Stimulated activated CD4-positive, alpha-beta T cell treated with anti-CD3 and anti-CD28 coated beads, Interleukin-2, amount 100 ng/mL, for 24 hours (primary cell): ENCODE measurements at places on chromosomes 3 and 15.
A peak's percentile ranks its signal among the peaks of the same experiment; 100 is the strongest.

GRCh38 chr3:13621381-13622221 is 72.7 kb downstream of the FBLN2 start:
- peak; percentile 31 for DNase-seq

- DNase-seq: no peak
Measured at GRCh38 chr3:48614044-48614443, 4.6 kb upstream of the UQCRC1 start.

DNA sequence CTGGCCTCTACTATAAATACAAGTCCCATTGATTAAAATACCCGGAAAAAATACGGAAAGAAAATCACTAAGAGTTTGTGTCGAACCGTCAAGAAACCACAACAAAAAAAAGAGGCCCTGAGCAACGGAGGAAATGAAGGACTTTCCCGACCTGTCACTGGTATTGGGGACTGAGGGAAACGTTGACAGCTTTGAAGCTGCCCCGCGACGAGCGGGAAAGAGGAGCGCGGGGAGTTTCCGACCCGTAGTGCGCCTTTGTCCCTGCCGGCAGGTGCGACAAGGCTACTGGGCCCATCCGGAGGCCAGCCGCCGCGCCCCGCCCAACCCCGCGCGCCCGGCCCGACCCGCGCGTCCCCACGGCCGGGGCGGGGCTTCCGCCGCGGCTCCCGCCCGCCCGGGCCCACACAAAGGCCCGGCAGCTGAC is 416 bp downstream of the PBRM1 start:
- DNase-seq: peak; percentile 88

DNA sequence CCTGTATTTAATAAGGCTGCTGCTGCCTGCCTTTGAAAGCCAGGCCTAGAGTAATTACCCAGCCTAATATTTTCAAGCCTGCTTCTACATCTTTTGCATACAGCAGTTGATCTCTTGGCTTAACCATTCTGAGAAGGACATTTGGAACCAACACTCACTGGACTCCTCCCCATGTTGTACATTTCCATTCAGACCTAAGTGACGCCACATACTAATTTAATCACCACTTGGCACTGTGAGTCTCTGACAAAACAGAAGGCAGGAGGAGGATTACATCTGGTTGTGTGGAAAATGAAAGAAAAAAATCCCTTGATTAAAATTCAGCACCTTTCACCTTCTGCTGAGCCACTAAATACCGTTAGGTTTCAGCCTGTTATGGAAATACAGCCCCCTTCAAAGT is 102.2 kb upstream of the ARRDC4 start:
- DNase-seq: no peak

GRCh38 chr3:42507761-42508335 is 5.4 kb downstream of the VIPR1 start:
- DNase-seq: no peak

GRCh38 chr15:51318382-51319150 is 19.8 kb downstream of the CYP19A1 start:
- no peak for DNase-seq

DNA sequence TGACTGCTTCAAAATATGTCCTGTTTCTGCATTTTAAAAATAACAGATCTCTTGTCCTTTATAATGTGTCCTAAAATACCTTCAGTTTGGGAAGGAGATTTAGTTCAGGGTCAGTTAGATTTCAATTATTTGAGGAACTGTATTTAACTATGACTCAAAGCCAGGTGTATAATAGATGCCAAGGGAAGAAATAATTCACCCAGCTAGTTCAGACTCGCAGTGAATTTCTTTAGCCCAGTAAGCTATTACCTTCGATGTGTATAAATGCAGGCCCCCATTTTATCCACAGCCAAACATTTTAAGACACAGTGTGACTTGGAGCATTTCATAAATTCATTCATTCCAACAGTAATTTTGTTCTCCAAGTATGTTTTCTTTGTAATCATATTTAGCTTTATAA is 458.0 kb downstream of the ZNF385D start:
- no peak for DNase-seq

DNA sequence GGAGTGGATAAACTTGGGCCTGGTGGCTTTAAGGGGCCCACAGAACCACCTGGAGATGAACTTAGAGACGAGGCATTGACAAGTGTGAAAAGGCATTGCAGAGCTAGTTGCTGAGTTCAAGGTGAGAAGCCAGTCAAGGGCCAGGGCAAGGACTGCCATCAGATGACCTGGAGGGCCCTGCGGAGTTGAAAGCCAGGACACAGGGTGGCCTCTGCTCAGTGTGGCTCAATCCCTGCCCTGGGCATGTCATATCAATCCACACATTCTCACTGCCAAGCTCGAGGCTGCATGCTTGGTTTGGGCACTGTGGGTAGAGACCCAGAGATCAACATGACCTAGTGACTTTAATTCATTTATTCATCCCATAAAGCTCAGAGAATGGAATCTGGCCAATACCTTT is 9.2 kb downstream of the PAQR5 start:
- no peak for DNase-seq

DNA sequence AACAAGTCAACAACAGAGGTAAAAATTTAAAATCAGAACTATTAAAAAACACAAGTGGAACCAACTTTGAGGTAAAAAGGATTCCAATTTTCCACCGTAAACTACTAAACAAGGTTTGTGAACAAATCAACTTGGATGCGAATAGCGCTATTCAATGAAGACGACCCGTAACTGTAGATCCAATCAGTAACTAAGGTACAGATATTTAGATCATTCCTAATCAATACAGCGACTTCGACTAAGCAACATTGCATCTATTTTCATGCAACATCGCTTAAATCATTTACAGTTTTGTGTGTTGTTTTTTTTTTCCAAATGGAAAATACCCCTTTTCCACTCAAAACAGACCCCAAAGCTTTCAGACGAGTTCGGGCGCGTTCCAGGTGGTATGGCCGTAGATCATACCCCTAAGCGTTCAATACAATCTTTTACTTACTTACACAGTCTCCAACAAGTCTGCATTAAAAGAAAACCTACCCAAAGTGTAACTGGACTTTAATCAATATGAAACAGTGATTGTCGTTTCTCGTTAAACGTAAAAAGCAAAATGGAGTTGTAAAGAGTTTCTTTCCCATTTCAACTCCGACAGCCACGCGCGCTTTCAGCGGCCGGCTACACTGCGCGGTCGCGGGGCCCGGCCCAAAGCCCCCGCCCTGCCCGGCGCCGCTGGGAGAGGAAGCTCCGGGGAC is 786 bp downstream of the RHOA start:
- DNase-seq: no peak

- DNase-seq: peak; percentile 24
Measured at GRCh38 chr3:23809294-23809693, 3.5 kb downstream of the UBE2E1 start.

- no peak for DNase-seq
Measured at GRCh38 chr15:56984681-56985481, 66.4 kb downstream of the TCF12 start.

DNA sequence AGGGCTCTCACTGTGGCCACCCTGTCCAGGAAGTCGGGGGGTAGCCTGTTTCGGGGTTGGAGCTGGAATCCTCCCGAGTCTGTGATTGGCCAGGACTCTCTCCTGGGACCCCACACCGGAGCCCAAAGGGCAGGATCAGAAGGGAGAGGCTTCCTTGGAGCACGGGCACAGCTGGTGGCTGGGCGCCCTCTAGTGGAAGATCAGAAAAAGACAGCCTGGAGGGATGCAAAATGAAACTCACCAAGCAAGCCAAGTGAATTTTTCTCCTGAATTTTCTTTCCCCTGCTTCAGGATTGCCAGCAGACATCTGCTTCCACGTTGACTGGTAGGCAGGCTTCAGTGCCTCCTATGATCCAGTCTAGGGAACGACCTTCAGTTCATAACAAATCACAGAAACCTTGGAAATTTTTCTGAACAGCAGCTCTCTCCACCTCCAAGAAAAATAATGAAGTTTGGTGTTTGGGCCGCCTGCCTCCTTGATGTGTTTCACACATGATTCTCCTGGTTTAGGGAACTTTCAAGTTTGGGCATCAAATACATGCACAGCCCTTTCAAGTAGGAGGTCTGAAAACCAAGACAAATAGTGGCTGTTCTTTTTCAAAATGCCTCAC is 224.6 kb downstream of the VPS13C start:
- peak; percentile 67 for DNase-seq

DNA sequence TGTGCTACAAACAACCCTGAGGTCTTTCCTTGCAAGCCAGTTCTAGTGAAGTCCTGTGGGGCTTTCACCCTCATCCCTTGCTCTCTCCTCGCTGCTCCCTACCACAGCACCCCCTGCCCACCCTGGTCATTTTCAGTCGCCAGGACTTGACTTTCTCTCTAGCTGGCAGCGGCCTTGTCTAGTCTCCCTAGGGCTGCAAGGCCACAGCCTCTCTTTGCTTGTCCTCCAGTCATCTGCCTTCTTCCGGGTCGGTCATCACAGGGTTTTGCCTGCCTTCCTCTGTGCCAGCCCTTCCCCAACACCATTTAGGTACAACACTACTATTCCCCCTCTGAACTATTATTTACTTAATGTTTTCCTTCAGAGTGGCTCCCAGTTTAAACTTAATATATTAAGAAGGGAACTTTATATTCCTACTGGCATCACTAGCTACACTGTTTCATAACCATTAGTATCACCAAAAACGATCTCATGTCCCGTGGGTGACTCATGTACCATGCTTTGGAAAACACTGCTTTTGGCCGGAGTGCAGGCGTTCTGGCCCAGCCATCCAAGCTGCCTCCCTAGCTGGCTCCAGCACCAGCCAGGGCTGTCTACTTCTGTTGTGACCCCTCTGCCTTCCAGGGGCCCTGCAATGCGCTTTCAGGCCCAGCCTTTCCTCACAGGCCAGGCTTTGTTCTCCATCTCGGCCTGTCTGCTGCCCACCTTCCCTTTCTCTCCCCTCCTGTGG is 21.4 kb downstream of the FAH start:
- no peak for DNase-seq

DNA sequence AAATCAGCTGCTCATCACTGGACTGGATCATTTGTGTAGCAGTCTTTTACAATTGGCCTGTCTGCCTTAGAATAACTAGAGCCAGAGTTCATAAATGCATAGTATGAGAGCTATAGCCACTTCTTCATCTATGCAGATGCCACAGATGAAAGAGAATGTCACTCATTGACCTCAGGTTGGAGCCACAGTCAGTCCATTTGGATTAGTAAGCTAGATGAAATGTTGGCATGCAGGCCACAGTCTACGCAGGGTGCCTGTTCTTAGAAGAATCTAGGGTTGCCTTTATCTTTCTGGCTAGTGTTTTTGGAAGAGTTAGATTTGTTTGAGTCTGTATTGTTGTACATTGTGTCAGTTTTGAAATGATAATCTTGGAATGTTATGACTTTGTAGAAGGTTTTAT is 25.4 kb upstream of the EDEM1 start:
- no peak for DNase-seq

- DNase-seq: no peak
Measured at GRCh38 chr3:63494646-63495045, 157.8 kb upstream of the SNTN start.

DNA sequence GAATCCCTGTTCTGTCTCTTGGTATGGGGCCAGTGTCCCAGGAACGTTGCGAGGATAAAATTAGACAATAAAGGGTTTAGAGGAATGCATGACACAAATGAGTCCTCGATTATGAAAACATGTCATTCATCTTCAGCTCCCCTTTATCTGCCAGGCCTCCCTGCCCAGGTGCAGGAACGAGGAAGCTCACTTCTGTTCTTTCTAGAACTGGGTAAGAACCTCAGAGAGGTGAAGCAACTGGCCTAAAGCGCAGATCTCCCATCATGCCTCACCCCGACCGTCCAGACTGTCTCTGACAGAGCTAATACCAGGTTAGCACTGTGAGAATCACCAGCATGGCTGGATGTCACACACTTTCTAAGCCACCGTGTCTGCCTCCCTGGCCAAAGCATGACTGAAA is 1.5 kb upstream of the ITIH1 start:
- peak; percentile 8 for DNase-seq

DNA sequence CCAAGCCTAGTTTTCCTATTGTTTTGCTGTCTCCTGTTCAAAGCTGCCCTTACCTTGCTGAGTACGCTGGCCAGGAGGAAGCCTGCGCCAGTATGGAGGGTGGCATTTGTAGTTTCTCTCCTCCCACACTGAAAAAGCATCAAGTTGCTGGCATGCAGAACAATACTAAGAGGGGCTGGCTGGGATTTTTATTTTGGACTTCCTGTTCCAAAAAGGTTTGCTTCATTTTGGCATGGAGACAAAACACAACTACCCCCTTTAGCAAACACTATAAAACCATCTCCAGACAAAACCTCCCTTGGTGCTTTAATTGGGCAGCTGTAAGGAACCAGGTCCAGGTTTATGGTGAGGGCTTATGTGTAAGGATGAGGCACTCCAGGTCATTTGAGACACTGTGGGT is 457.6 kb downstream of the PDCD6IP start:
- DNase-seq: no peak
